ENCODE measurements at places on chromosomes 3 and 15.

DNA sequence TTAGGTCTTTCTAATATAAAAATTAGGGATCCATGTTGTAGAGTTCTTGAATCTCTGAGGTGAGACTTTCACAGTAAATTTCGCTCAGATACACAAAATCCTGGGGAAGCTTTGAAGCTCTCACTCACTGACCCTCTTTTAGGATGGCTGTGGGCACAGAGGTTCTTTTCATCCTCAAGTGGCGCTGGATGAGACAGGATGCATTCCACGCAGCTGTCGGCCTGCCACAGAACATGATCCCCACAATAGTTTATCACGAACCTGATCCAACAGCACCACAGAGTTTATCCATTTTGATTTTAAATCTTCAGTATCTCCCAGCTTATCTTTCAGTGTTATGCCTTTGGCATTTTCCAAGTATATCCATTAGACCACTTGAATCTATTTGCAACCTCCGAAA, 91.9 kb downstream of the WDR76 start:
- no peaks in the 10 kb centered on the region for H3K36me3 ChIP-seq
- H3K4me3 ChIP-seq: no peak overlapping the region
- no peak for DNase-seq
- H3K4me1 ChIP-seq: no peaks in the 10 kb centered on the region
- H3K27ac ChIP-seq: no peak overlapping the region

GRCh38 chr15:49752517-49752916, 131.7 kb downstream of the DTWD1 start:
- H3K4me3 ChIP-seq: no peak overlapping the region
- no peak overlapping the region for H3K27ac ChIP-seq
- DNase-seq: no peak
- no peaks in the 10 kb centered on the region for H3K27me3 ChIP-seq
- no peaks in the 10 kb centered on the region for H3K36me3 ChIP-seq
- no peaks in the 10 kb centered on the region for H3K4me1 ChIP-seq

- no peaks in the 10 kb centered on the region for H3K27me3 ChIP-seq
- no peaks in the 10 kb centered on the region for H3K36me3 ChIP-seq
- no peaks in the 10 kb centered on the region for H3K4me1 ChIP-seq
- H3K4me3 ChIP-seq: no peak overlapping the region
- no peak overlapping the region for H3K27ac ChIP-seq
These were observed 528.5 kb upstream of the GOLIM4 start for GRCh38 chr3:168624195-168624594.

GRCh38 chr3:13484851-13485590, 4.9 kb downstream of the HDAC11 start:
- peak overlapping the region; percentile 55 for H3K27ac ChIP-seq
- DNase-seq: peak; percentile 79
- H3K36me3 ChIP-seq: no peaks in the 10 kb centered on the region
- H3K4me3 ChIP-seq: no peak overlapping the region
- peaks cover 14% of the 10 kb centered on the region for H3K4me1 ChIP-seq

- no peak overlapping the region for H3K4me3 ChIP-seq
- H3K27ac ChIP-seq: no peak overlapping the region
- peaks cover 2% of the 10 kb centered on the region for H3K36me3 ChIP-seq
- no peaks in the 10 kb centered on the region for H3K4me1 ChIP-seq
These were observed 65.3 kb downstream of the FAIM start for GRCh38 chr3:138673641-138674530.

DNA sequence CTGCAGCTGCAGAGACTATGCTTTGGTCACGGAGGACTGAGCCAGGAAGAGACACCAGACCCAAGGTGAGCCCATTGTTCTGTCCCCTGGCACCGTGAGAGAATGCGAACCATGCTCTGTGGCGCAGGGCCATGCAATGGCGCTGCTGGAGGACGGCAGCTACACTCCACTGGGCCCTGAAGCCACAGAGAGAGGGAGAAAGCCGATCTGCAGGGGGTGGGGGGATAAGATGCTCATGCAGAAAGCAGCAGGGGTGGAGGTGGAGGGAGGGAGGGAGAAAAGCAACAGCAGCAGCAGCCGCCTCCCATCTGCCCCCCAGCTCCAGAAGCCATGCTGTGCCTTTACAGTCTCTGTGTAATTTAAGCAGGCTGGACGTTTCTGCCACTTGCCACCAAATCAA, 5.3 kb downstream of the BDH1 start:
- no peak for DNase-seq
- peaks cover 5% of the 10 kb centered on the region for H3K4me1 ChIP-seq
- no peaks in the 10 kb centered on the region for H3K27me3 ChIP-seq
- H3K27ac ChIP-seq: no peak overlapping the region
- no peaks in the 10 kb centered on the region for H3K36me3 ChIP-seq

GRCh38 chr3:187932530-187932929, 187.3 kb upstream of the BCL6 start:
- H3K27ac ChIP-seq: no peak overlapping the region
- no peaks in the 10 kb centered on the region for H3K27me3 ChIP-seq
- DNase-seq: no peak
- H3K4me3 ChIP-seq: no peak overlapping the region
- H3K4me1 ChIP-seq: no peaks in the 10 kb centered on the region
- H3K36me3 ChIP-seq: no peaks in the 10 kb centered on the region
